ENCODE measurements at places on chromosomes 2 and 18.

GRCh38 chr2:67322353-67323001 lies 74.7 kb upstream of the ETAA1 start:
- no peak for DNase-seq

GRCh38 chr2:65354773-65355172 lies 77.6 kb downstream of the SPRED2 start:
- DNase-seq = no peak

GRCh38 chr18:24274837-24275236 lies 122.8 kb downstream of the OSBPL1A start:
- DNase-seq = no peak

- DNase-seq = no peak
Measured at GRCh38 chr18:54791657-54792056, 36.6 kb upstream of the RAB27B start.

DNA sequence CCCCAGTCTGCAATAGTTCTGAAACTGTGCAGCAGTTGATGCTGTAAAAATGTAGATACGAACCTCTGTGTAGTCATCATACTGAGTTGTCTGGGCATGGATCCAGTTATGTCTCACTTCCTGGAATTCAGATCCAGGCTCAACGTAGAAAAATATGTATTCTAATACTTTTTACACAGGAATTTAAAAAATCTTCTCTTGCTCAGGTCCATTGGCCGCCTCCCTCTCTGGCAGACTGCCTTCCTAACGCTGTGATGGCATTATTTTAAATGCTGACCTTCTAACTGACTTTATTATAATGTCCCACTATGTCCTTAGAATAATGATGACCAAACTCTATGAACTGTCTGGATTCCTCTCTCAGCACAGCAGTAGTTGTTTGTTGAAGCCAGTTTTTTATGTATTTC lies 119.6 kb downstream of the FEZ2 start:
- DNase-seq = no peak

Measured in liver (tissue), 10 donors.